Right lung (tissue), 10 donors: ENCODE measurements at places on chromosomes 13 and 19. TPM values are rescaled to one million over a fixed set of nuclear protein-coding genes. Genes with fewer than 3 reads are reported as not detected.

GRCh38 chr13:48010698-48011097, 9.6 kb upstream of the SUCLA2 start:
- no peak for DNase-seq

- DNase-seq: no peak
Observed at GRCh38 chr13:23751195-23751594, 138.0 kb downstream of the MIPEP start.

GRCh38 chr19:35874392-35874930, 6.1 kb downstream of the APLP1 start:
- no peak for DNase-seq

DNA sequence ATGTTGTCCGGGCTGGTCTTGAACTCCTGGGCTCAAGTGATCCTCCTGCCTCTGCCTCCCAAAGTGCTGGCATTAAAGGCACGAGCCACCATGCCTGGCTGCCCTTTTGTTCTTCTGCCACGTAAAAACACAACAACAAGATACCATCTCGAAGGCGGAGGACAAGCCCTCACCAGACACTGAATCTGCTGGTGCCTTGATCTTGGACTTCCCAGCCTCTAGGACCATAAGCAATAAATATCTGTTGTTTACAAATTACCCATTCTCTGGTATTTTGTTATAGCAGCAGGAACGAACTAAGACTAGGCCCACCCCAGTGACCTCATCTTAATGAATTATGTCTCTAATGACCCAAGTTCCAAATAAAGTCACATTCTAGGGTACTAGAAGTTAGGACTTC, 128.4 kb upstream of the CACNA1A start:
- DNase-seq: no peak

Gene GSX1
- not detected for polyA plus RNA-seq

DNA sequence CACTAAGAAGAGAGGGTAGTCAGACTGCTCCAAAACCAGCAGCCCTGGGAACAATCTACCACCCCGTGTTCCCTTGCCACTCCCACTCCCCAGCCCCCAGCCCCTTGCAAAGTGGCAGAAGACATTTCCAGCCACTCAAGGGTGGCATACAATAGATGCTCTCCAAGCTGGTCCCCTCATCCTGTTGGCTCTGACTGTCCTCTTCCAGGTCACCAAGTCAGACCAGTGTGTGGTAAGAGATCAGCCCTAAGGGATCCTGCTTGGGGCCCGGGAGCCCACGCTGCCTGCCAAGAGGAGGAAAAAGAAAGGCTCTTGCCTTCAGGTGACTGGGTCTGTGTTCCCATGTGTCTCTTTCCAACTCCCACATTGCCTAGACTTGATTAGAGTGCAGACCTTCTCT, 25.0 kb downstream of the SERP2 start:
- DNase-seq: no peak

DNA sequence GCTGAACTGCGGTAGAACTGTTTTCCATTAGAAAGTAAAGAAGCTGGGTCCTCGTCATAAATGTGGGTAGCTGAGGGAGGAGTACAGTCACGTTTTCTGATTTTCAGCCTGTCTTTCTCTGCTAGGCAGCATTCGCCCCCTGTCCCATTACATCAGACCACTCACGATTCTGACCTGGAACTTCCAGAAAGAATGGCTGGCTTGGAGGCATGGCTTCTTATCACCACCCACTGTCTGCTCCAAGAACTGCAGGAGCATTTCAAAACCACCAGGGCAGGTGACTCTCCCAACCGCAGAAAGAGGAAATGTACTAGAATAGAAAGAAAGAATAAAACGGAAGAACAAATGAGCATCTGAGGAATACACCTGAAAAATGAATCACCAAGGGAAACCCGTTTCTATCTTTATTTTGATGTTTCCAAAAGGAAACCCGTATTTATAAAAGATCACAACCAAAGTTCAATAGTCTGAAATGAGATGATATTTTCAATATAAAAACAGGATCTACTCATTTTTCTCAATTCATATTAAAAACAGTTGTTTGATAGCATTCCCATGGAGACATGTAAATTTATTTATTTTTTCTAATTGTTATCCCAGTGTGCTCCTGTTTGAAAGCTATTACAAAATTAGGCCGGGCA, 22.1 kb upstream of the POMP start:
- no peak for DNase-seq

GRCh38 chr19:2035590-2035991, 15.5 kb downstream of the MKNK2 start:
- no peak for DNase-seq

DNA sequence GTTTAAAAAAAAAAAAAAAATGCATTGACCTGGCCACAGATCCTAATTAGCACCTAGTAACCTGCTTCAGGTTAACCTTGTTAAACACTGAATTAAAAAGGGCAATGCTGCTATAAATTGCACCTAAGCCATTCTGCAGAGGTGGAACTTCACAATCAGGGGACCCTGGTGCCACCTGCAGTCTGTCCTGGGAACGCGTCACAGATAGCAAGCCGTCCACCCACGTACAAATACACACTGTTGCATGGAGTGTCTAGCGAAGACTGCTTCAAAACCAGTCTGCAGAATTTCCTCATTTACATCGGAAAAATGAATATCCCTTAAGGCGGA, 169.3 kb downstream of the COL4A1 start:
- DNase-seq: no peak

DNA sequence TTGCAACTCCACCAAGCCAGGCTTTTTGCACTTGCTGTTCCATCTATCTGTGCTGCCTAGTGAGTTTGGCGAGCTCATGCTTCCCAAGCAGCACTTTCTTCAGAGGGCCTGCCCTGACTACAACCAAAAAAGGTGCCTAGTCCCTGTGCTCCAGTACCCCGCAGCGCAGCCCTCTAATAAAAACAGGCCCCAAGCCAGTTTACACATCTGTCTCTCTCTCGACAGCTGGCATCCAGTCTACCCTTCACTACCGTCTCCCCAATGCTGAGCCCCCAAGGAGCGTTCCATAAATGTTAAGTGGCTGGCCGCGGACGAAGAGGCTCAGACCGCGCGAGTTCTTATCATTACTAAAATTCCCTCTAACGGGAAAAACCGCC, 512 bp downstream of the MED4 start:
- no peak for DNase-seq

GRCh38 chr19:8484331-8484894, 18.0 kb downstream of the PRAM1 start:
- DNase-seq: no peak

GRCh38 chr19:5360003-5360780, 19.6 kb upstream of the PTPRS start:
- DNase-seq: no peak

DNA sequence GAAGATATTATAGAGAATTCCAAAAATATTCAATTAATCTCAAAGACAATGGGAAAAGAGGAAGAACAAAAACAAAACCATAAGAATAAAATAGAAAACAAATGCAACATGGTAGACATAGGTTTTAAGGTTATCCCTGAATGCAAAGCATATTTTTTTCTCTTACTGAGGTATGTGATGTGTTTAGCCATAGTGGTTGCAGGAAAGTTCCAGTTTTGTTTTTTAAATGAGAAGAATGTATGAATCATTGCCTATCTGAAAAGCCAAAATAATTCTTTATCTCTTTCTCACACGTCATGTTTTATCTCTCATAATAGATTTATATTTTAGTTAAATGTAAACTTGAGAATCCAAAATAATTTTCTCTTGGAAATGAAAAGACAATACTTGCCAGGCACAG, 2591.7 kb upstream of the PCDH20 start:
- no peak for DNase-seq

GRCh38 chr13:25525884-25526283, 154.1 kb downstream of the ATP8A2 start:
- no peak for DNase-seq

DNA sequence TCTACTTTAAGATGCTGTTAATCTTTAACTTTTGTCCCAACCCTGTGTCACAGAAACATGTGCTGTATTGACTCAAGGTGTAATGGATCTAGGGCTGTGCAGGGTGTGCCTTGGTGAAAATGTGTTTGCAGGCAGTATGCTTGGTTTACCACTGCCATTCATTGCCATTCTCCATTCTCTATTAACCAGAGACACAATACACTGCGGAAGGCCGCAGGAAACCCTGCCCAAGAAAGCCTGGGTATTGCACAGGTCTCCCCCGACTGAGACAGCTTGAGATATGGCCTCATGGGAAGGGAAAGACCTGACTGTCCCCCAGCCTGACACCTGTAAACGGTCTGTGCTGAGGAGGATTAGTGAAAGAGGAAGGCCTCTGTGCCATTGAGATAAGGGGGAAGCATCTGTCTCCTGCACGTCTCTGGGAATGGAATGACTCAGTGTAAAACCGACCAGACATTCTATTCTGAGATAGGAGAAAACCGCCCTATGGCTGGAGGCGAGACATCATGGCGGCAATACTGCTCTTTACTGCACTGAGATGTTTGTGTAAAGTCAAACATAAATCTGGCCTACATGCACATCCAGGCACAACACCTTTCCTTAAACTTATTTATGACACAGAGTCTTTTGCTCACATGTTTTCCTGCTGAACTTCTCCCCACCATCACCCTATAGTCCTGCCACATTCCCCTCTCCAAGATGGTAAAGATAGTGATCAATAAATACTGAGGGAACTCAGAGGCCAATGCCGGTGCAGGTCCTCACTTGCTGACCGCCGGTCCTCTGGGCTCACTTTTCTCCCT, 13.1 kb upstream of the ZNF888 start:
- no peak for DNase-seq

Gene RGCC
- polyA plus RNA-seq: 105 TPM

GRCh38 chr13:33828431-33829129, 10.6 kb downstream of the RFC3 start:
- DNase-seq: no peak

DNA sequence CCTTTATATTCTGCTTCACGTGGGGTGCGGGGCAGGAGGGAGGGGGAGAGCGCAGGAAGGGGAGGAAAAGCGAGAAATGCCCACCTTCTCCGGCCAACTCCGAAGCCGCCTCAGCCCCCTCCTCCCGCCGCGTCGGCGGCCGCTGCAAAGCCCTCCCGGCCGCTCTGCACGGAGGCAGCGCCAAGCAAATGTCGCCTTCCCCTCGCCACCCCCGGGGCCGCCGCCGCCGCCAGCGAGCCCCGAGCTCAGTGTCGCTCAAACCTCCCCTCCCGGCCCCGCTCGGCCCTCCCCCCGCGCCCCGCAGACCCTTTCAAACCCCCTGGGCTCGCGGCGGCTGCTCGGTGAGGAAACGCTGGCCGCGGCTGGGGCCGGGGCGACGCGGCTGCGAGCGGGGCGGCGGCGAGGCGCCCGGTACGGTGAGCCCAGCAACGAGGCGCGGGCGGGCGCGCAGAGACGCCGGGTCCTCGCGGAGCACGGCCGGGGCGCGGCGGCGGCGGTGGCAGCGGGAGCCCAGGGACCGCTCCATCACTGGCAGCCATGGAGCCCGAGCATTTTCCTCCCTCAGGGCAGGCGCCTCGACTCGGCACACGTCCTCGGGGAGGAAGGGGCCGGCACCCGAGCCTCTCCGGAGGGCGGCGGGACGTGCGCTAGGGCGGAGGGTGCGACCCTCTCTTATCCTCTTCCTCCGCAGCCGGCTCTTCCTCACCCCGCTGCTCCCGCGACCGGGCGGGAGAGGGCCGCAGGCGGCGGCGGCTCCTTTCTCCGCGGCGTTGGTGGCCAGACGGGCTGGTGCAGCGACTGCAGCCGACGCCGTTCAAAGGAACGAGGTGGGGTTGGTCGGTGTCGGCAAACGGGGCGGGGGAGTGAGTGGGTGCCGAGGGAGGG, 463 bp upstream of the TSC22D1 start:
- no peak for DNase-seq

GRCh38 chr13:104967836-104968630, 1567.4 kb downstream of the EFNB2 start:
- no peak for DNase-seq

Gene ERICH6B
- polyA plus RNA-seq: 2.8 TPM

- no peak for DNase-seq
Observed at GRCh38 chr19:10454267-10454666, 33.9 kb downstream of the PDE4A start.

DNA sequence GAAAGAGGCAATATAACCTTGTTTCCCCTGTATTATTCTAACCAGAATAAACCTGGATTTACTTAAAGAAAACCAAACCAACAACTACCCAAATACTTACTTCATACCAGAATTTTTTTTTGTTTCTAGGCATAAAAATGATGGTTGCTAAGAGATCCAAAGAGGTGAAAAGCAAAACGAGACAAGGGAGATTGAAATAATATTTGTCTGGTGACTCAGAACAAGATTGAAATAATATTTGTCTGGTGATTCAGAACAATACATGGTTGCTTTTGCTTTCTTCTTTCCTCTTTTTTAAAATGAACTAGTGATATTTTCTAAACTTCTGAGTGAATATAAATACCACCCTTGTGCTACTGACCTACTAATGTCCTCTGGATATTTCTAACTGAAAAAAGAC, 592.9 kb downstream of the KCTD12 start:
- no peak for DNase-seq

- no peak for DNase-seq
Observed at GRCh38 chr13:45084515-45084914, 35.8 kb upstream of the GTF2F2 start.

- DNase-seq: no peak
Observed at GRCh38 chr19:18460900-18461299, 23.0 kb upstream of the ISYNA1 start.

Gene ASF1B
- 18.4 TPM for polyA plus RNA-seq

DNA sequence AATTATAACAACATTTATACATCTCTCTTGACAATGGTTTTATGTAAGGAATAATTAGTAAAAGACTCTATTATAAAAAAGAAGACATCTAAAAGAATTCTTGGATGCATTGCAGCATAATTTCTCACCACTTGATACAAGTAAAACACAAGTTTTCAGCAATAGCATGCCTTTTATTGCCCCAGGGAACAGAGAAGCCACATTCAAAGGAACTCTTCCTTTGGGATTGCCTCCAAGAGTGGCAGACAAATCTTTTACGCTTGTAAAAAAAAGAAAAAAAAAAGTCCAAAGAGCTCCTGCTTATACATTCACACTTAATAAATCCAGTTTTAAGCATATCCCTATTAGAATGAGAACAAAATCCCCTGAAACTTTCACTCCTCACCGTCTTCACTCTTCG, 2357.8 kb upstream of the PCDH20 start:
- DNase-seq: no peak
